Ovary (tissue), 10 donors: ENCODE measurements at places on chromosomes 2 and 18. TPM values are rescaled to one million over a fixed set of nuclear protein-coding genes. Genes with fewer than 3 reads are reported as not detected.
A peak's percentile ranks its signal among the peaks of the same experiment; 100 is the strongest.

GRCh38 chr2:170715062-170715931, at the start of gene SP5:
Gene SP5, plus strand, starts transcription at chr2:170715337. Its CDS starts 176 bp downstream, at chr2:170715513.
- H3K4me3 ChIP-seq: peak within 1 kb of the TSS; percentile 42
- H3K4me1 ChIP-seq: peaks cover 15% of the 10 kb centered on the region
- H3K27me3 ChIP-seq: no peaks in the 10 kb centered on the region
- H3K27ac ChIP-seq: no peak within 1 kb of the TSS
- no peaks in the 10 kb centered on the region for H3K36me3 ChIP-seq

CPO gene
- 0.40 TPM for total RNA-seq

- no peak for DNase-seq
- no peaks in the 10 kb centered on the region for H3K36me3 ChIP-seq
- H3K27ac ChIP-seq: no peak overlapping the region
- no peaks in the 10 kb centered on the region for H3K4me1 ChIP-seq
- no peaks in the 10 kb centered on the region for H3K27me3 ChIP-seq
Observed at GRCh38 chr18:13407484-13407883, 188.9 kb downstream of the LDLRAD4 start.

DNA sequence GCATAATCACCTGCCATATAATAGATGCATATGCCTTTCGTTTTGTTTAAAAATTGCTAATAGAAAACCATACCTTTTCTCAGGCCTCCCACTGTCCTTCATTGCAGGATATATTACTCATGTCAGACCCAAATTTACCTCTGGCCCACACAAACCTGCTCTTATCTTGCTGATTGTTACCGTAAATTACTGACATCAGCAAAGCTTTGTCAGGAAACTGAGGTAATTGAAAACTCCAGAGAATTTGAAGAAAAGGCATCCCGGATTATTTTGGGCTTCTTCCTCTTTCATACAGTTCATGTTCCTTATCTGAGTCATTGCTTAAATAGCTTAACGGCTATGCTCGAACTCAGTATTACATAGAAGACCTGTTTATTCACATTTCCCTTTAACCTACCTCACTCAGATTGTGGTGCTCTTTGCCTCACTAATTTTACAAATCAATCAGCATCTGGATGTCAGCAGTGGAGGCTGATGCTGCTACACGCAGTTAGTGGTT, 145.7 kb downstream of the ZEB2 start:
- no peaks in the 10 kb centered on the region for H3K36me3 ChIP-seq
- H3K27me3 ChIP-seq: no peaks in the 10 kb centered on the region
- H3K4me1 ChIP-seq: peaks cover 9% of the 10 kb centered on the region
- H3K4me3 ChIP-seq: no peak overlapping the region
- DNase-seq: no peak

GRCh38 chr18:26709897-26710296, 155.6 kb downstream of the AQP4 start:
- no peaks in the 10 kb centered on the region for H3K36me3 ChIP-seq
- DNase-seq: no peak
- H3K27ac ChIP-seq: no peak overlapping the region
- H3K27me3 ChIP-seq: no peaks in the 10 kb centered on the region

GRCh38 chr2:17708501-17708900, 45.1 kb downstream of the SMC6 start:
- no peaks in the 10 kb centered on the region for H3K36me3 ChIP-seq
- no peaks in the 10 kb centered on the region for H3K27me3 ChIP-seq
- no peaks in the 10 kb centered on the region for H3K4me1 ChIP-seq
- no peak overlapping the region for H3K27ac ChIP-seq
- no peak overlapping the region for H3K4me3 ChIP-seq

TBC1D8 gene
- 15.8 TPM for total RNA-seq

DNA sequence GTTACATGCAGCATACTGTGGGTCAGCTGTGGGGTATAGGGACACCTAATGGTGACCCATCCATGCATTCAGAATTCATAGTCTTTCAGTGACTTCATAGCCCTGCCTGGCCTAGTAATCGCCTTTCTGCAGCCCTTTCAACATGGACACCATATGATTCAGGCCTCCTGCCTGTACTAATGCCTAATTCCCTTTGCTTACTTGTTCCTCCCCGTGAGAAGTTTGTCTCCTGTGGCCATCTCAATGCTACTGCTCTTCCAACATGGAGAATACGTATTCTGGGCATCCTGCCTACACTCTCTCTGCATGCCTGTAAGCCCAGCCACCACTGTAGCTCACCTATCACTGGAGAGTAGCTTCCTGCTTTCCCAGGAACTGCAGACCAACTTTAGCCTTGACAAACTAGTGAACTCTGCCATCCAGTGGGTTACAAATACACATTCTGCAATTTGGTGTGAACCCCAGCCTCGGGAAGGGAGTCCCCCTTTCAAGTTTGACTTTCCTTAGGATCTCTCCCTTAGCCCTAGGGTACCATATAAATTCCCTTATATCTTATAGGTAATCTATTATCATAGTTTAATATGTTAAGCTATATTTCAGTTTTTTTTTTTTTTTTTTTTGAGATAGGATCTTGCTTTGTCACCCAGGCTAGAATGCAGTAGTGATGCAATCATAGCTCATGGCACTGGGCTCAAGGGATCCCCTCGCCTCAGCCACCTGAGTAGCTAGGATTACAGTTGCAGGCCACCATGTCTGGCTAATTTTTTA, 22.3 kb downstream of the M1AP start:
- no peaks in the 10 kb centered on the region for H3K4me1 ChIP-seq
- H3K4me3 ChIP-seq: no peak overlapping the region
- H3K27me3 ChIP-seq: no peaks in the 10 kb centered on the region

- H3K36me3 ChIP-seq: no peaks in the 10 kb centered on the region
- peaks cover 24% of the 10 kb centered on the region for H3K4me1 ChIP-seq
- DNase-seq: no peak
- no peak overlapping the region for H3K4me3 ChIP-seq
- H3K27me3 ChIP-seq: no peaks in the 10 kb centered on the region
Observed at GRCh38 chr2:237316339-237316738, 97.6 kb downstream of the COL6A3 start.

GRCh38 chr2:44743473-44743872, 198.0 kb upstream of the SIX3 start:
- peaks cover 1% of the 10 kb centered on the region for H3K4me1 ChIP-seq
- H3K4me3 ChIP-seq: no peak overlapping the region
- H3K27ac ChIP-seq: no peak overlapping the region
- no peaks in the 10 kb centered on the region for H3K36me3 ChIP-seq

PDE11A gene
- 0.32 TPM for total RNA-seq

RIF1 gene
- 51.1 TPM for total RNA-seq

- no peak overlapping the region for H3K27ac ChIP-seq
- no peak overlapping the region for H3K4me3 ChIP-seq
- DNase-seq: no peak
- no peaks in the 10 kb centered on the region for H3K4me1 ChIP-seq
Observed at GRCh38 chr2:162301151-162301804, 17.2 kb downstream of the IFIH1 start.

- DNase-seq: peak; percentile 80
- H3K27ac ChIP-seq: no peak overlapping the region
- peaks cover 7% of the 10 kb centered on the region for H3K4me1 ChIP-seq
Observed at GRCh38 chr2:235669983-235670962, 176.4 kb downstream of the AGAP1 start.

- H3K27me3 ChIP-seq: no peaks in the 10 kb centered on the region
- no peak overlapping the region for H3K4me3 ChIP-seq
- peaks cover 2% of the 10 kb centered on the region for H3K4me1 ChIP-seq
- H3K27ac ChIP-seq: no peak overlapping the region
- H3K36me3 ChIP-seq: no peaks in the 10 kb centered on the region
Observed at GRCh38 chr2:12211326-12212175, 465.1 kb downstream of the LPIN1 start.
